ENCODE measurements at places on chromosomes 3 and 15.

- no peak for DNase-seq
Observed at GRCh38 chr3:178508443-178508825, 27.8 kb upstream of the KCNMB2 start.

GRCh38 chr3:61425356-61425755, 136.0 kb upstream of the PTPRG start:
- no peak for DNase-seq

DNA sequence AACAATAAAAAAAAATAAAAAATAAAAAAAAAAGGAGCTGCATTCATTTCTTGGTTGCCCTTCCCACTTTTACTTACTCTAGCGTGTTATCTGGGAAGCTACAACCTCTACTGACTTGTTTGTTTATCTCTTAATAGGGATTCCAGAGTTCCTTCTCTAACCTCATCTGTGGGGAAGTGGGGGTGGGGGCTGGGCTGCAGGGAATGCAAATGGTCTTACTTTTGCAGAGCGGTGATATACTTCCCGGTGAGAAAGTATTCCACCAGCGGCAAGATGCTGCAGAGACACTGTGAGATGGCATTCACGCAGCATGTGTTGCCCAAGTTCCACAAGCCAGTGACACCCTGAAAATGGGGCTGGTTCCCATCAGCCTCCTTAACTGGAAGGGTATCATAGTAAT, 2.1 kb downstream of the USP50 start:
- peak; percentile 20 for DNase-seq

DNA sequence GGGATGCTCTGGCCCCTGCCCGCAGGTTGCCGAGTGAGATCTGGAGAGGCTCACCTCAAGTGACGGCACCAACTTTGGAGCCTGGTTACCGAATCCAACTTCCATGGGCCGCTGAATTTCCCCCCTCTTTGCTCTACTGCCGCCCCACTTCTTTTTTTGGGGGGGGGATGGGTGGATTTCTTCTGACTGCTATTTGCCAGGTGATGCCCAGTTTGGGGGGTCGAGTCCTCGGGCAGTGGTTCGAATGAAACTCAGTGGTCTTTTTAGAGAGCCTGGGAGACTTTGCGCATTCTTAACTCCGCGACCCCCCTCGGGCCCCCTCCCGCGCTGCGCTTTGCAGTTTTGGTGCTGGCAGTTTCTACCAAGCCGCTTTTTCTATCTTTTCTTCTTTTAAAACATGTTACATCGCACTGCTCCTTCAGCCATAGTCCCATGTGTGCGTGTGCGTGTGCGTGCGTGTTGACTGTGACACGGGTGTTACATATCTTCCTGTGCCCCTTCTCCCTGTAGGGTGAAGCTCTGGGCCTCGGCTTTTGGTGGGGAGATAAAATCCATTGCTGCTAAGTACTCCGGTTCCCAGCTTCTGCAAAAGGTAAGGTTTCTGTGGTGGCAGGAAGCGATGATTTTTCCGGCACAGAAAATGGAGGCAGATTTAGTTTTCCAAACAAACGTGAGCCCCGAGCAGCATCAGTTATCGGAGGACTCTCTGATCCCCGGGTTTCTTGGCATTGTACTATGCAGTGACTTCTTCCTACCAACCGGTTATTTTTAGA, 837 bp downstream of the CACNA2D3 start:
- no peak for DNase-seq

- no peak for DNase-seq
Observed at GRCh38 chr3:187737006-187737367, 8.3 kb downstream of the BCL6 start.

DNA sequence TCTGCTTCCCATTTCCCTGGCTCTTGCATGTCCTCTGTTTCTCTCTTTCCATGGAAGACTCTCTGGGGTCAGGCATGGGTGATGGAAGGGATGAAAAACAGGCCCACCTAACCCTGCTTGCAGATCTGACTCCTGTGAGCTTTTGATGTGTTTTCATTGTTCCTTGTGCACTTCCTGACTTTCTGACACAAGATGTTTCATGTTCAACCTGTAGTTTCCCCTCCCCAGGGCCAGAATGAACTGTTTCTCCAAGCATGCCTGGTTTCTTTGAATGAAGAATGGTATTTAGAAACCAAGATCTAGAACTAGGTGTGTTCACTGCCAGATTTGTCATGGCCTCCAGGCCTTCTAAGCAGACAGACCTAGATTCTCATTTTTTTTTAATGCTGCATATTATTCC, 36.1 kb upstream of the CRTC3 start:
- DNase-seq: no peak

DNA sequence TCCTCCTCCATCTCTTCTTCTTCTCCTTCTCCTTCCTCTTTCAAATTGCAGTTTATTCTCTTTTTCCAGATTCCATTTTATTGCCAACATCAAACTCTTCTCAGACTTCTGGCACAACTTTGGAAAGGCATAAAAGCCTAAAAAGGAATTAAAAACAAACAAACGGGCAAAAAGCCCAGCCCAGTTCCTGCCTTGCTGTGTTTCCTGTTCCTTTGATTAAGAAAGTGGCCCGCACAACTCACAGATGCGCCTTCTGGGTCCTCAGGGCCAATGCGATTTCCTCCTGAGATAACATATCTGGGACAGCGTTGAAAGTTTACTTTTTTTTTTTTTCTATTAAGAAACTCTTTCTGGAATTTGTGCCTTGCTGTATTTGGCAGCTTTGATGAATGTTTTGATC, 158.7 kb upstream of the UBE3A start:
- DNase-seq: no peak

GRCh38 chr15:82805994-82806406, at the start of gene FSD2:
Gene FSD2 (minus strand): TSS chr15:82806069. CDS start chr15:82787390, 18,679 bp downstream.
- peak; percentile 35 for DNase-seq

DNA sequence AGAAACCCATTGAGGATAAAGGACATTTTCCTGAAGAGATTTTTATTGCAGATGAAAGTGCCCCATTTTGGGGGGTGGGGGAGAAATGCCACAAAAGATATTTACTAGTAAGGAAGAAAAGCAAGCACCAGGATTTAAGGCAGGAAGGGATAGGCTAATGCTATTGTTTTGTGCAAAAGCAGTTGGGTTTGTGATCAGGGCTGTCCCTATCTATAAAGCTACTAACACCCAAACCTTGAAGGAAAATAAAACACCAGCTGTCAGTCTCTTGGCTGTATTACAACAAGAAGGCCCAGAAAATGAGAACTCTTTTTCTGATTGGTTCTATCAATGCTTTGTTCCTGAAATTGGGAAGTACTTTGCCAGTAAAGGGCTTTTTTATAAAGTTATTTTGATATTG, 56.0 kb downstream of the CD200 start:
- no peak for DNase-seq

DNA sequence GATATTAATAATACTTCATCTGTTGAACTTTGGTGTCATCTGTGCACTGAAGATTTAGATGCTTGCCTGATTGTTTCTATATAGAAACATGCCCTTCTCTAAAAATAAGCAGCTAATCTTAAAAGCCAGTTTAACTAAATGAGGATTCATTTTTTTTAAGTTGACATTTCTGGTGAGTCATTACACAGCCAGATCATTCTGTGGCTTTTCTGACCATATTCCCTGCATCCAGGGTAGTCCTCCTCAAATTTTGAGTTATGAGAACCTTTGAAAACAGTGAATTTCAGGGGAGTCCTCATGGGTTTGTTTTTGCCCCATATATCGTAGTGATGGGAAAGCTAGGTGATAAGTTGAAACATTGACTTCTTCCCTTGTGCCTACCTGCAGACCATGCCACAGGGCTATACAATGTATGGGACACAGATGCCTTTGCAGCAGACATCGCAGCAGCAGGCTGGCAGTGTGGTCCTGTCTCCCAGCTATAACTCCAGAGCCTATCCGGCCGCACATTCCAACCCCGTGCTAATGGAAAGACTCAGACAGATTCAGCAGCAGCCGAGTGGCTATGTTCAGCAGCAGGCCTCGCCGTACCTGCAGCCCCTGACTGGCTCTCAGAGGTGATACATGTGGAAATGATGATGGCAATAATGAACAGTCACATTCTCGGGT, 26.5 kb upstream of the P2RY12 start:
- no peak for DNase-seq

- DNase-seq: no peak
Observed at GRCh38 chr15:26867200-26868007, 542 bp downstream of the GABRA5 start.

DNA sequence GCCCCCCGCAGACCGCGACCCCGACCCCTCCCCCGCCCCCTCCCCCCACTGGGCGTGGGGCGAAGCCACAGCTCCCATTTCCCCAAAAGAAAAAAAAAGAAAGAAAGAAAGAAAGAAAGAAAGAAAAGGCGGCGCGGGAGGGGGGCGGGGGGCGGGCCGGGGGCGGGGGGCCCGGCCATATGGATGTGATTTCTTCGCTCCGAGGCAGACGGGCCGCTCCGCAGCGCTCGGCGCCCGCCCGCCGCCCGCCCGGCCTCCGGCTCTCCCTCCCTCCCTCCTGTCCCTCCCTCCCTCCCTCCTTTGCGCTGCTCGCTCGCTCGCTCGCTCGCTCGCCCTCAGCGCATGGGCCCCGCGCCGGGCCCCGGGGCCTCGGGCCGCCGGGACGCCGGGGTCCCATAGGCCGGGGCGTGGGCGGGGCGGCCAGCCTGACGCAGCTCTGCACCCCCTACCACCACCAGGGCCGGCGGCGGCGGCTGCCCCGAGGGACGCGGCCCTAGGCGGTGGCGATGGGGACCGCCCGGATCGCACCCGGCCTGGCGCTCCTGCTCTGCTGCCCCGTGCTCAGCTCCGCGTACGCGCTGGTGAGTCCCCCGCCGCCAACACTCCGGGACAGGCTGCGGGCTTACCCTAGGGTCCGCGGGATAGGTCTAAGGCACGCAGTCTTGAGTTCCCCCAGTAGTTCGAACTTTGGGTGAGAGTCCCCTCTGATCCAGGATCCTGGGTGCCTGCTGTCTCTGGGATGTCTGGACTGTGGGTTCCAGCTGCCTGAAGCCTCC, 5.7 kb downstream of the PTH1R start:
- peak; percentile 64 for DNase-seq

- DNase-seq: no peak
Observed at GRCh38 chr3:36175916-36176461, 204.3 kb upstream of the STAC start.

All from hematopoietic multipotent progenitor cell treated with erythropoietin and hydrocortisone succinate and interleukin-3 and kit ligand, for 4 days (in vitro differentiated cells).